Motor neuron (in vitro differentiated cells): ENCODE measurements at places on chromosomes 4 and X. TPM values are rescaled to one million over a fixed set of nuclear protein-coding genes. Genes with fewer than 3 reads are reported as not detected.

The CCDC110 gene
- 3.9 and 7.6 TPM in 2 replicates for total RNA-seq

The CDKL2 gene
- 1.7 and 1.8 TPM in 2 replicates for total RNA-seq

The SOX3 gene
- total RNA-seq: 11.5 and 13.3 TPM in 2 replicates

The KLHL34 gene
- total RNA-seq: 0.23 and 0.47 TPM in 2 replicates

The NPY2R gene
- total RNA-seq: 0.23 and 0.76 TPM in 2 replicates

The CFAP299 gene
- total RNA-seq: 0.23 and 0.56 TPM in 2 replicates

DNA sequence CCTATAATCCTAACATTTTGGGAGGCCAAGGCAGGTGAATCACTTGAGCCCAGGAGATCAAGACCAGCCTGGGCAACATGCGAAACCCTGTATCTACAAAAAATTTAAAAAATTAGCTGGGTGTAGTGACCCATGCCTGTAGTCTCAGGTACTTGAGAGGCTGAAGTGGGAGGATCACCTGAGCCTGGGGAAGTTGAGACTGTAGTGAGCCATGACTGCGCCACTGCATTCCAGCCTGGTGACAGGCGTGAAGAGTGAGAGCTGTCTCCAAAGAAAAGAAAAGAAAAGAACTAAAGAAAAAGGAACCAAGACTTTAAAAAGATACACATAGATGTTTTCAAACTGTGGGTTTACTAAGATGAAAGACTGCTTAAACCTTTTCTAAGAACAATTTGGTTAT is 129.0 kb downstream of the SPCS3 start:
- ATAC-seq: no peak

- ATAC-seq: no peak
Observed at GRCh38 chr4:153326513-153326912, 18.0 kb upstream of the MND1 start.

GRCh38 chr4:73152893-73153292 is 83.4 kb upstream of the COX18 start:
- no peak for ATAC-seq

GRCh38 chr4:183030309-183030708 is 68.7 kb upstream of the WWC2 start:
- peak; percentile 42 for ATAC-seq

DNA sequence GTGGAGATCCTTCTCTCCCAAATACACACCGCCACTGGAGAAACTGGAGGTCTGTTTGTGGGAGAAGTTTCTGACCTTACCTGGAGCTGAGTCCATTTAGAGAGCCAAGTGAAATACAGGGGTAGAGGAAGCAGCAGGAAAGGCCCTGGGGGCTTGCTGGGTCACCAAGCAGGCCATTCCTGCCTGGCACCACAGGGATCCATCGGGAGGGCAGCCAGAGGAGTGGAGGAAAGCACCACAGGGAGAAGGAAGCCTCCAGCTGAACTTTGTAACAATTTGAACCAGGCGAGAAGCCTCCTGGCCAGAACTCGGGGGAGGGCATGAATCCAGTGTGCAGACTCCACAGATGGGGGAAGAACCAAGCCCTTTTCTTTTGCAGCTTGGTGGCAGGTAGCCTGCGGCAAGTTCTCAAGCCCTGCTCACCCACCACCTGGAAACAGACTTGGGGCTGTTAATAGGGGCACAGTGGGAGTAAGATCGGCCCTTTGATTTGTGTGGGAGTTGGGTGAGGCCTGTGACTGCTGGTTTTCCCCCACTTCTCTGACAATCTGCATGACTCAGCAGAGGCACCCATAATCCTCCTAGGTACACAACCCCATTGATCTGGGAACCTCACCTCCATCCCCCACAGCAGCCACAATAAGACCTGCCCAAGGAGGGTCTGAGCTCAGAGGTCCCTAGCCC is 94.6 kb downstream of the IRS4 start:
- no peak for ATAC-seq

DNA sequence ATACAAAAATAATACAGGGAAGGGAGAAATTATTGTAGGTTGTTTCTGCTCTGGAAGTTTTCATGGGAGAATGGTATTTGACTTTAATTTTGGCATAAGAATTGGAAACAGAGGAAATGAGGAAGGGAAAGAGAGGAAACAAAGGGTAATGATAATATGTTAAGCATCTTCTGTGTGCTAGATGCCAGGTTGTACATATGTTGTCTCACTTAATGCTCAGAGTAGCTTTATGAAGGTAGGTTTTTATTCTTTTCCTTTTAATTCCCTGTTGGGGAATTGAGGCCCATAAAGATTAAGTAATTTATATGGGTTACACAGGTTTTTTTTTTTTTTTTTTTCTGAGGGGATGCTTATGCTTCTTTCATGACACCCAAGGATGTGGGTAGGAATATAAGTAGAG is 19.2 kb downstream of the BLTP1 start:
- no peak for ATAC-seq
